ENCODE measurements at places on chromosomes 5 and 9. TPM values are rescaled to one million over a fixed set of nuclear protein-coding genes. Genes with fewer than 3 reads are reported as not detected.

Gene HAVCR1
- not detected for total RNA-seq

DNA sequence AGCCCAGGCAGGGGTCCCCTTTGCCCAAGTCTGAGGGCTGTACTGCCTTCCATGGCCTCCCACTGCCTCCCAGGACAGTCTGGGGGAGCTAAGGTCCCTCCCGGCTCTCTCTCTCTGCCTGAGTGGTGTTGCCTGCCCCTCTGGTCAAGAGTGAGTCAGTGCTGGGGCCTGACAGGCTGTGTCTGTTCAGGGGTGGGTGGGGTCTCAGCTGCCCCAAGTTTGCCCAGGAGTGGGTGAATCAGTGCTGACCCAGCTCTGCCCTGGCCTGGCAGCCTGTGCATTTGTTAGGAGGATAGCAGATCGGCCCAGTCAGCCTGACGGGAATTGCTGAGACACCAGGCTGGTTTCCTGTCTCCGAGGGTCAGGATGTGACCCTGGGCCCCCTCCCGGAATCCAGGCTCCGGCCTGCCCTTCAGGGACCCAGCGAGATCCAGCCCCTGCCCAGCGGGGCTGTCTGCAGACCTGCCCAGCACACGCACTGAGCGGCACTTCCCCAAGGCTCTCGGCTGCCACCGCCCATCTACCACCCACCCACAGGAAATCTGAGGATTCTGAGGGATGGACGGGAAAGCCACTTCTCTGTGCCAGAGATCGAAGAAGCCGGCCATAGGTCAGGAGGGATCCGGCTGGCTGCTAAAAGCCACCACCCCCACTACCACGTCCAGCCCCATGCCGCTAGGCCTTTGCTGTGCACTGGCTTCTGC is 15.9 kb downstream of the ENG start:
- DNase-seq, result peak; percentile 69

DNA sequence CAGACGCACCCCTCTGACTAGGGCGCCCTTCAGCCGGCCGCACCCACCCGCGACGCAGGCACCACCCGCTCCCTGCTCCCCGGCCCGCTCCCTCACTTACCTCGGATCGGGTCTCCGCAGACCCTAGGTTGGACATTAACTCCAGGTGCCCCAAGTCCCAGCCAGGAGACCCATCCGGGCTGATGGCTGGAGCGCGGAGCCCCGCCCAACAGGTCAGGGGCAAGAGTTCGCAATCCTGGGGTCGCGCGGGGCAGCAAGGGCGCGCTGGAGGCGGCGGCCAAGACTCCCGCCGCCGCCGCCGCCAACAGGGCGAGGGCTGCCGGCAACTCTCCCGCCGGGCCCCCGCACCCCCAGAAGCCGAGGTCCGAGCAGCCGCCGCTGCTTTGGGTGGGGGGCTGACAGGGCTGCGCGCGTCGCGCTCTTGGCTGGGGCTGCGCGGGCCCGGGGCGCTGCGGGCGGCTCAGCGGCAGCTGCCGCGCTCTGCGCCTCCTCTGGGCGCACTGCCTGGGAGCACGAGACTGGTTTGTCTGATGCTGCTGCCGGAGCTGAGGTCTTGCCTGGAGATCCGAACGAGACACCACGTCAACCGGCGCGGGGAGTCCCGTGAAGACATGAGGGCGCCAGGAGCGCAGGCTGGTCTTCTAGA is at the start of gene GDNF:
GDNF (minus strand) TSS at position 635 of the 646 bp plus-strand sequence. CDS start 5,245 bp downstream, outside the sequence.
- DNase-seq, result peak; percentile 41

GRCh38 chr9:20462410-20462809 is 159.9 kb downstream of the MLLT3 start:
- no peak for DNase-seq

- no peak for DNase-seq
Measured at GRCh38 chr5:142512043-142513042, 173.5 kb downstream of the FGF1 start.

DNA sequence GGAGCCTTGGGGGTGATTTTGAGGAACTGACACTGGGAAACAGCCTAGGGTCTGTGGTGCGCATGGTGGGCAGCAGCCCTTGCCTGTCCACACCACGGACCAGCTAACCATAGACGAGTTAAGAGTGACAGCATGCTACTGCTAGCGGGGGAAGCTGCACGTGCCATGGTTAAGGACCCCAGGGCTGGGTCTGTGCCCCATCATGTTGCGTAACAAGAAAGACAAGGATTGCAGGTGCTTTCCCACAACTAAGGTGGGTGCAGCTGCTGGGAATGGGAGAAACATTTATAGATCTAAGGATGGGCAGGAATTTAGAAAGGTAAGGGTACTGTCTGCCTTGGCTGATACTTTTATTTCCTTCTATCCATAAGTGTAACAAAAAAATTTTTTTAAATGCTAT is 17.9 kb upstream of the KCNMB1 start:
- no peak for DNase-seq

GRCh38 chr5:78300464-78301045 is 6.1 kb upstream of the AP3B1 start:
- DNase-seq, result no peak

- no peak for DNase-seq
Measured at GRCh38 chr5:57405984-57406383, 76.6 kb downstream of the ACTBL2 start.

All from endothelial cell (in vitro differentiated cells).